Stimulated activated CD4-positive, alpha-beta T cell treated with anti-CD3 and anti-CD28 coated beads, Interleukin-15, amount 100 ng/mL, for 48 hours (primary cell): ENCODE measurements at places on chromosomes 5 and 9.

GRCh38 chr5:137636099-137636498 is 99.8 kb downstream of the KLHL3 start:
- DNase-seq, result no peak

GRCh38 chr9:92938025-92938424 is 9.3 kb upstream of the FGD3 start:
- DNase-seq, result no peak

DNA sequence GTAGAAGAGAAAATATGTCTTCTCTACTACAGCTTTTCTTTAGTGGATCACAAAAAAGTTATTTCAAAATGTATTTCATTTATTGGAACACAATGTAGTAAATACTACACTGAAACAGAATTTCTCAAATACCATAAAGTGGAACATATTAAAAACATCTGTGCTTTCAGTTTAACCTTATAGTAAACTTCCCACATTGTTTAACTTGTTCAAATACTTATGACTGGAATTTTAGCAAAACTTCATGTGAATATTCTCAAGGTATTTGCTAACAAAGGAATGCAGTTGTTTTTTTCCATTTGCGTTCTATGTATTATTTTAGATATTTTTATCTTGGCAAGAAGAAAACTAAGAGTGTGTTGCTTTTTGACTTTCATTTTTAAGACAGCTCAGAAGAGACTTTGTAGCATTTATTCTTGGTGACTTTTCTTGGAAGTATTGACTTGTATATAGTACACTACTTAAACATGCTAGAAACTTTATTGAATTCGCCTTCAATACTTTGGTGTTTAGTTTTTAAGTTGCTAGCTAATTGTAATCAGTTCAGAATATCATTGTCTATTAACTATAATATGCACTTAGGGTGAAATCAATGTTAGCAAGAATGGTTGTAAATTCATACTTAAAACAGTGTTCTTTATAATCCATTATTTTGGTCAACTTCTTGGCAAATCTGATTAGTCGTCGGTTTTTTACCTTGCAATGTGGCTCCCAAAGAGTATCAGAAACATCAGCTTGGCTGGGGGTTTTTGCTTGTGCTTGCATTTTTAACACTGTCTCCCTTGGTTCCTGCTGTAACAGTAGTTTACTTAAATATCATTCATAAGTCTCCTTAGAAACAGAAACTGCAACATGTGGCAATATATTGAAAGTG is 5.0 kb upstream of the RHOBTB3 start:
- no peak for DNase-seq

DNA sequence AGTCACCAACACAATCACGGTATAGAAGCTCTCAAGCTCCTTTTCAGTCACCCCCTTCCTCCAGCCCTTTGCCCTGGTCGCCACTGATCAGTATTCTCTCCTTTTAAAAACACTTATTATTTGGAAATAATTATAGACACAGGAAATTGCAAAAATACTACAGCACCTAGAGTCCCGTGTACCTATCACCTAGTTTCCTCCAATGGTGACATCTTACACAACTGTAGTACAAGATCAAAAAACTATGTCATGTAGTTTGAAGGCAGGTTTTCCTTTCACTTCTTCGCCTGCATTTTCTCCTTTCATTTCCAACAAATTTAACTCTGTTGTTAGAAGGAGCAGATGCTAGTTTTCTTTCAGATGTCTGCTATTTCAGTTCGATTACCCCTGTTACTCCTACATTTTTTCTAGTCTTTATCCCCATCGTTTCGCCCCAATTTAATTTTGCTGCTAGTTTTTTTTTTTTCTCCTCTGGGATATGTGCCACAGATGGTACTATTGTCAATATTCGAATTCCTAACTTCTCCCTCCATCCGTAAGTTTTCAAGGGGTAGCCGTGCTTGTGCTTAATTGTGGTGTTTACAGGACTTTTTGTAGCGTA is 612 bp upstream of the ATG10 start:
- DNase-seq, result no peak

DNA sequence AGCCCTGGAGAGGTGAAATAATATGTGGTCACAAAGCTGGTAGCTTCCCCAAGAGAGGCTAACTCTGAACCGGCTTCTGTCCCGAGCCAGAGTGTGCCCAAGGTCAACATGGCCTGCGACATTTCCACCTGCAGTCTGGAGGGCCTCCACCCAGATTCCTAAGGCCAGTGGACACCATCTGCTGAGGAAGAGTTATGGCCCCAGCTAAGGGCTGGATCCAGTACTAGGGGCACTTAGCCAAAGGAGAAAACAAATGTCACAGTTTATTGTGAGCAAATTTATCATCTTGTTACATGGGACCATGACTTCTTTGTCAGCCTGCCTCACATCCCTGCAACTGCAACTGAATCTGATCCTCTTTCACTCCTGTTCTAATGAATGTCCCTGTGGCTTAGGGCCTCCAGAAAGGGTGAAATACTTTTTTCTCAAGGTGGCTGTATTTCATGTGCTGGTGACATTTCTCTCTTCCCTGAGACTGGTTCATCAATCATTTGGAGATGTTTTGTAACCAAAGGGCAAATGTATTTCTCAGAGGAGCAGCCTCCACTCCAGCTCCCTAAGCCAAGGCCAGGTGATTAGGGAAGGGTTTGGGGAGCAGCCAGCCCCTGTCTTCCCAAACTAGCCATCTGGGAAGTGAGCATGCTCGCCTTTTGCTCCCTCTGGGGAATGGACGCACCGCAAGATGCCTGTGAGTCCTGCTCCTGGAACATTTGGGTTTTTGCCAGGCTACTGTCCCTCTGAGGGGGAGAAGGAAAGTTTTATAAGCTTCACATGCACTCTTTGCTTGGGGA is 148.3 kb downstream of the CMYA5 start:
- DNase-seq, result no peak

- no peak for DNase-seq
Measured at GRCh38 chr9:91740701-91741100, 209.3 kb downstream of the ROR2 start.

DNA sequence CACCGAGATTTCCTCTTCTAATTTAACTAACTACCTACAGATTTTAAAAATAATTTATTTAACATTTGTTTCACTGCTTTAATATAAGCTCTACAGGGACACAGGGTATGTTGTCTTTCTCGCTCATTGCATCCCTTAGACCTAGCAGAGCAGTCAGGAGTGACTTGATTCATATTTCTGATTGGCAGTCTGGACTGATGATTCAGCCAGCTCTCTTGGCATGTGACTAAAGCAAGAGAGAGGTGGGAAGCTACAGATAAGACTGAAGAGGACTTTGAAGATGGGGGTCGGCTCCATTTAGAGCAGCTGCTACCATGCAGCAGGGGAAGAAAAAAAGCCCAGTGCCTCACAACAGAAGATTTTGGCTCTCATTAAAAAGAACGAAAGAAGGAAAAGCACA is 173.4 kb upstream of the STK32A start:
- no peak for DNase-seq

DNA sequence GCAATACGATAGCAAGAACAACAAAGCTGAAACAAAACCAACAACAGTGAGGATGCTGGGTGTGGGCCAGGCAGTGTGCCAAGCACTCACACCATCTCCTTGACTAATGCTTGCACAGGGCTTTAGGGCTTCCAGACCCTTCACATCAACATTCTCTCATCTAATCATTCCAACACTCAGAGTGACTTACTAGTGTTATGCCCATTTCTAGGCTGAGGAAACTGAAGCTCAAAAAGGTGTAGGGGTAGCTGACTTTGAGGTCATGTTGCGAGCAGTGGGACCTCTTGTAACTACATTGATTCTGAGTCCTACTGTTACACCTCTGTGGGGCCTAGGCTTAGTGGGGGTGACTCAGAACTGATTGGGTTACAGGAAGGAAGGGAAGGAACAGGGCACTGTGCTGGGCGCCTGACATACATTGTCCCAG is 9.7 kb downstream of the ANGPTL2 start:
- DNase-seq, result no peak

DNA sequence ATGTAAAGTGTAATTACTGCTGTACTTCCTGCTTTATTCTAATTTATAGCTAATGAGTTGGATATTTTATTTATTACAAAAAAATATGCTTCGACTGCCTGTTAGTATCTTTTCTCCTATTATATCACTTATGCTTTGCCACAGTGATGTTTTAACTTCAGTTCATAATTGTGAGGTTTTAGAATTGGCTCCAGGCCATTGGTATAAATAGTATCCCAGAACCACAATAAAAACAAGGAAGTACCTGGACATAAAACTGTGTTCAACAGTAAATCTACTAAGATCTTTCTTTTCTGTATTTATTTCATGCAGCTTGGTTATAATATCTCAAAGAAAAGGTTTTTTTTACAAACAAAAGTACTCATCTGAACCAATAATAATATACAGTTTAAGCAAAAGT is 354.3 kb upstream of the CDH9 start:
- DNase-seq, result no peak

DNA sequence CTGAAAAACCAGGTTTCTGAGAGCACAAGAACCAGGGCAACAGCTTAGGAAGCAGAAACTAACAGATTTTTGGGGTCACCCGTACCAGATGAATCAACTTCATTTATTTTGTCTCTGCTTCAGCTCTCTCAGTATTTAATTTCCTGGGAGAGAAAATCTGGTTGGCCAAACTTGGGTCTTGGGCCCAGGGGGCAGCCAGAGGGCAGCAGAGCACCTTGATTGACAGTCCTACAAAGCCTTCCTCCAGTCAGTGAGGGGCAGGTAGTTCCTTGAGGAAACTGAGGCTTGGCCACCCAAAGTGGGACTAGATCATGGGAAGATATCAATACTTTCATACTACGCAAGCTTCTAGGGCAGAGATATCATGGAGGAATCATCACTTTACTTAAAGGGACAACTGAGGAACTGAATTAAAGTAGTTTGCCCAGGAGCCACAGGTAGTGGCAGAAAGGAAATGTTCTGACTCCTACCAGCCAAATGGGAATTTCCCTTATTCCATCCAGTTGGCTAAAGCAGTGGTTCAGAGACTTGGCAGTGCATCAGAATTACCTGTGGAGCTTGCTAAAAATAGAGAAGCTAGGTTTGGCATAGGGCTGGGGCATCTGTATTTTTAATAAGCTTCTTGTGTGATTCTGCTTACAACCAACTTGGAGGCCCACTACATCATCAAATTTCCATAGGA is 21.5 kb upstream of the ARHGAP26 start:
- DNase-seq, result no peak

- no peak for DNase-seq
Measured at GRCh38 chr5:23269981-23270380, 237.4 kb upstream of the PRDM9 start.

- no peak for DNase-seq
Measured at GRCh38 chr5:2014058-2014610, 131.4 kb upstream of the IRX4 start.

- no peak for DNase-seq
Measured at GRCh38 chr9:136020206-136020605, 59.0 kb upstream of the UBAC1 start.
